Choroid plexus epithelial cell (primary cell): ENCODE measurements at places on chromosomes 12 and 14.

- DNase-seq: no peak
These were observed 64.9 kb downstream of the RIC8B start for GRCh38 chr12:106839333-106839732.

- DNase-seq: peak; percentile 89
These were observed 25.2 kb upstream of the TSPAN8 start for GRCh38 chr12:71183018-71183417.

DNA sequence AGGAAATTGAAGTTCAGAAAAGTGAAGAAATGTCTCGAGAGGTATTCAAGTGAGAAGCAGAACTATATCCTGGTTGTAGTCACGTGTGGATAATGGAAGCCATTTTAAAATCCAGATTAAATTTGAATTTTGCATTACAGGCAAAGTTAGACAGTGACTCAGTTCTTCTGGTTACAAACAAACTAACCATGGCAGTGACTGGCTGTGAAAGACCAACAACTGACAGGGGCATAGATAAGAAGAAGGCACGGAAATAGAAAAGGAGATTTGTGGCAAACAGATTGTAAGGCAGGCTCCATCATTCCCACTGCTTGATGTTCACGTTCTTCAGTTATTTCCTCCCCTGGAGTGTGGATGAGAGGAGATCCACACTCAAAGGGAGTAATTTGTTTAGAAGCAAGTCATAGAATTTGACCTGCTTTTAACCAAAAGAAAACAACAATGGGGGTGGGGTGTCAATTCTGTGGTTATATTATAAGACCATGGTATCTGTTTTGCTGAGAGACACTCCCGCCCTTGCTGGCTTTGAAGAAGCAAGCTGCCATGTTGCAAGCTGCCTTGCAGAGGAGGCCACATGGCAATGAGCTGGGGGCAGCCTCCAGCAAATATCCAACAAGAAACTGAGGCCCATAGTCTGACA, 795.3 kb downstream of the VRK1 start:
- DNase-seq: no peak

- DNase-seq: no peak
These were observed 6.7 kb downstream of the RAB15 start for GRCh38 chr14:64965356-64966000.

GRCh38 chr14:52307376-52307775, 6.7 kb upstream of the PTGER2 start:
- no peak for DNase-seq

DNA sequence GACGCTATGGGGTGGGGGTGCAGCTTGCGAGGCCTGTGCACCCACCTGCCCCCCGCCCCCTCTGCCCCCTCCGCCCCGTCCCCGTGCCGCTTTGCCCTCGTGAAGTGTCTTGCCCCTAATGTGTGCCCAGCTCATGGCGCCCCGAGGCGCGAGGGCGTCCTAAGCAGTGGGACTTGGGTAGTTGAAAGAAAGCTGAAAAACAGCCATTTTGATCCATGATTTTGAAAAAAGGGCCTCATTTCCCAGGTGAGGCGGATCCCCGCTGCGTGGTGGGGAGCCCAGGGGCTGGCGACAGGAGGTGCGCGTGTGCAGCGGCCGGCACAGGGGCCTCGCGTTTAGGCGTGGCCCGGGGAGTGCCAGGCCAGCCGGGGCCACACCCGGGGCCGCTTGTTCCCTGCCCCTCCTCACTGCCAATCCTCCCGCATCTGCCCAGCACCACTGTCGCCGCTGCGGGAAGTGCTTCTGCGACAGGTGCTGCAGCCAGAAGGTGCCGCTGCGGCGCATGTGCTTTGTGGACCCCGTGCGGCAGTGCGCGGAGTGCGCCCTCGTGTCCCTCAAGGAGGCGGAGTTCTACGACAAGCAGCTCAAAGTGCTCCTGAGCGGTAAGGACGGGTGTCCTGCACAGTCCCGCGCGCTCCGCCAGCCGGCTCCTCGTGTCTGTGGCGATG, 11.8 kb downstream of the ZFYVE21 start:
- no peak for DNase-seq

- peak; percentile 59 for DNase-seq
These were observed 174.4 kb downstream of the MON2 start for GRCh38 chr12:62640910-62641448.

GRCh38 chr14:96751505-96751904, 45.7 kb upstream of the VRK1 start:
- DNase-seq: no peak

- DNase-seq: no peak
These were observed 18.1 kb downstream of the CAMKK2 start for GRCh38 chr12:121278169-121279070.

- peak; percentile 23 for DNase-seq
These were observed 243.1 kb downstream of the BCAT1 start for GRCh38 chr12:24705741-24706358.

GRCh38 chr14:23321572-23322547, 603 bp downstream of the PABPN1 start:
- peak; percentile 68 for DNase-seq

GRCh38 chr14:98417001-98417400, 855.0 kb downstream of the BCL11B start:
- DNase-seq: no peak

DNA sequence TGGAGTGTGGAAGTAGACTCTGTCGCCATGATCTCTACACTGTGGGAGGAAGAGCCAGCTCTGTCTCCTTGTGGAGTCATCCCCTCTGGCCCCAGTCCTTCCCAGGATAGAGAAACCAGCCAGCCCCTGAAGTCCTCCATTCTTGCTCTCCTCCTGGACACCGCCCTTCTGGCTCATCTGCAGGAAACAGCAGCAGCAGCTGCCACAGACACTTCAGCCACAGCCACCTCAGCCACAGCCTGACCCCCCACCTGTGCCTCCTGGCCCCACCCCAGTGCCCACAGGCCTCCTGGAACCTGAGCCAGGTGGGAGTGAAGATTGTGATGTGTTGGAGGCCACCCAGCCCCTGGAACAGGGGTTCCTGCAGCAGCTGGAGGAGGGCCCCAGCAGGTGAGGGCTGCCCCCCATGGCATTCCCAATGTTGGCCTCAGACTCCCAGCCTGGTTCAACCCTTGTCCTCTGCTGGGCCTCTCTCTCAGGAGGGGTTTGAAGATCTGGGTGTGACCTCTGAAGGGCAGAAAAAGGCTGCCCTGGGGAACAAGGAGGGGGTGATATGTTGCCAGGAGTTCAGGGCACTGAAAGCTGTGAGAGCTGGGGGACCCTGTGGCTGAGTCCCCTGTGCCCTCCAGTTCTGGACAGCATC, 10.5 kb downstream of the PRPF40B start:
- DNase-seq: no peak

DNA sequence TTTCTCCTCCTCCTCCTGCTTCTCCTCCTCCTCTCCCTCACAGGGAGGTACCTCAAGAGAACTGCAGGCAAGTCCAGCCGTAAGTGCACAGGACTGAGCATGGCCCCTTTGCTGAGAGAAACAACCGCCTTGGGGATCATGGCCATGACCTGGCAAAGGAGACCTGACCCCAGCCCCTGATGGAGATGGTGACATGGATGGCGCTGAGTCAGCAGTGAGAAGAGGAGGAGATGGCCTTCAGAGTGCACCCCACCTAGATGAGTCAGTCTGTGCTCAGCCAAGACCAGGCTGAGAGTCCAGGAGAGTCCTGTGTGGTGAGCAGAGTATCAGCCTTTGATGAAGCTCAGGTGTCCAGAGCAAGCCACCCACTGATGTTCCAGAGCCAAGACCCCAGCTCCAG, 36.4 kb downstream of the MEG3 start:
- DNase-seq: peak; percentile 29

- no peak for DNase-seq
These were observed 15.4 kb downstream of the PXN start for GRCh38 chr12:120249875-120250795.

DNA sequence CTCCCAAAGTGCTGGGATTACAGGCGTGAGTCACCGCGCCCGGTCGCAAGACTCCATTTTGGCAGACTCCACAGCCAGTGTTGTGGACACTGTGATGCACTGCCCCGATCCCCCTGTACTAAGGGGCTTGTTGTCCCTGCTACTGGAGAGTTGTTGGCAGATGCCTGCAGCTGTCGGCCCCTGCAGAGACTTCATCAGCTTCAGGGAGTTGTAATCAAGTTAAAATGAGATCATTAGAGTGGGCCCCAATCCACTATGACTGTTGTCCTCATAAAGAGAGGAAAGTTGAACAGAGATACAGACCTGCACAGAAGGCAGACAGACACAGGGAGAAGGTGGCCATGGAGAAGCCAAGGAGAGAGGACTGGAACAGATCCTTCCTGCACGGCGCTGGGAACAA, 23.7 kb upstream of the TUBA1A start:
- no peak for DNase-seq

DNA sequence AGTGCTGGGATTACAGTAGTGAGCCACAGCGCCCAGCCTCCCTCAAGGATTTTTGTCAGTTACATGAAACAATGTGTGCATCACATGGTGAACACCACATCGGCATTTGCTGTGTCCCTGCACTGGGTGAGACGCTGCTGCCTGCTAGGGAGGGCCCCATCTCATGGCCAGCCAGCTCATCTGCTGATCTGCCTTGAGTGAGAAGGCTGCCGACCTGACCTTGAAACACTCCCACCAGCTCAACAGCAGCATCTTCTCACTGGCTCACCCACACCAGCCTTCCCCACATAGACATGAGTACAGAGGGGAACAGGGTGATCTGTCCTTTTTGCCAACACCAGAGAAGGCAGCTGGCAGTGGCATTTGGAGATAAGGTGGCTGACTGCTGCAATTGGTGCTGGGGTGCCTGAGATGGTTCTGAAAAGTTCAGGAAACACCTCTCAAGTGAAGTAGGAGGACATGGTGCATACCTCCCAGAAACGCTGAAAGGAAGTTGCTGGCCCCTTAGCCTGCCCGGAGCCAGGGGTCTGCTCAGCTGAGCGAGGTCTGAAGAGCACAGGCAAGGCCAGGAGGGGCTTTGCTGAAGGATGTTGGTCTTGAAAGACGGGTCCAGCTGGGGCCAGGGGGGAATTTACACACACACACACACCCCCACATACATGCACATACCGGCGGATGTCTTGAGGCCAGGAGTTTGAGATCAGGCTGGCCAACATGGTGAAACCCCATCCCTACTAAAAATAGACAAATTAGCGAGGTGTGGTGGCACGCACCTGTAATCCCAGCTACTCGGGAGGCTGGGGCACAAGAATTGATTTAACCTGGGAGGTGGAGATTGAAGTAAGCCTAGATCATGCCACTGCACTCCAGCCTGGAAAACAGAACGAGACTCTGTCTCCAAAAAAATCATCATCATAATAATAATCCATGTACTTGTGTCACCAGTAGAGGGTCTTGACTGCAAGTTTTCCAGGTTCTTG, 14.3 kb upstream of the PPP1R13B start:
- no peak for DNase-seq

DNA sequence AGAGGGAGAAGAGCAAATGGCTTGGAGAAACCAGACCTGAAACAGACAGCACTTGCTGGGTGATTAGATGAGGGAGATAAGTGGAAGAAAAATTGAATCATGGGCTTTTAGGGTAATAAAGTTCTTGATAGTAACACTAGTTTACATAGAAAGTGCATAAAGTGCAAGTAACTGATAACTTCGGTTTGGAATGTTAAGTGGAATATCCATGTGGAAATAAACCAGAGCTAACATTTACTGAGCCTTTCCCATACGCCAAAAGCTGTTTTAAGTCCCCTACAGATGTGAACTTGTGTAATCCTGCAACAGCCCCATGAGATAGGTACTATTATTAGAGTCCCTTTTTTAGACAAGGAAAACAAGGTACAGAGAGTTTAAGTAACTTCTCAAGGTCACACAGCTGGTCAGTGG, 77.1 kb upstream of the NUDT4 start:
- DNase-seq: no peak

- no peak for DNase-seq
These were observed 140.0 kb downstream of the DPF3 start for GRCh38 chr14:72753879-72754400.

- no peak for DNase-seq
These were observed 482.7 kb upstream of the RGS6 start for GRCh38 chr14:71449316-71450055.

- no peak for DNase-seq
These were observed 53.2 kb downstream of the DACT1 start for GRCh38 chr14:58690801-58691516.

- no peak for DNase-seq
These were observed 9.0 kb downstream of the HOXC12 start for GRCh38 chr12:53963434-53964314.

GRCh38 chr14:78598046-78598920, 428.1 kb downstream of the NRXN3 start:
- DNase-seq: peak; percentile 75

DNA sequence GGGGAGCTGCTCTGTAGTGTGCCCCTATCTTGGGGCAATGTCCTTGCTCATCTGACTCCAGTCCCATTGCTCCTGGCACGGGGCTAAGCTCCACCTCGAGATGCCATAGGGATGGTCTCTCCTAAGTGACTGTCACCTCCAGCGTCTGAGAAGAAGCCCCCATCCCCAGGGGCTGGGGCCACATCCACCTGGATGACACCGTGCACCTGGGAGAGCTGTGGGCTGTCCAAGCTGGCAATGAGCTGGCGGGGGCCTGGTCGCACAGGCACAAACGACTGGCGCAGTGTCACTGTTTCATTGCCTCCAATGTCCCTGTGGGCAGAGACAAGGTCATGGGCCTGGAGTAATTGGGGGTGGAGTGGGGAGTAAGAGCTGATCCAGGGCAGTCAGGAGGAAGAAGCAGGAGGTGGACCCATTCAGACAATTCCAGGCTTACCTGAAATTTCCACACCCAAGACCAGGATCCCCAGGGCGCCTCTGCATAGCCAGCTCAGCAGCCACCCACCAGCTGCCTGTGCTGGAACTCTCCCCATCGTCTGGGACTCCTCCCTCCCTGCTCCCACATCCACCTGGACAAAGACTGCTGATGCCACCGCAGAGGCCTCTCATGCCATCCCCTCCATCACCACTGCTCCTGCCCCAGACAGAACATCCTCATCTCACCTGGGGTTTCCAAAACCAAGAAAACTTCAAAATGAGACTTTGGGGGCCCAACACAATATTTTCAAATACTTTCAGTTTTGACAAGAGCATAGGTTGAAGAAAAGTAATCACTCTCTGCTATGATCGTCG, 7.0 kb upstream of the TINF2 start:
- DNase-seq: no peak

GRCh38 chr12:116266168-116266601, 11.3 kb downstream of the MED13L start:
- DNase-seq: peak; percentile 54

DNA sequence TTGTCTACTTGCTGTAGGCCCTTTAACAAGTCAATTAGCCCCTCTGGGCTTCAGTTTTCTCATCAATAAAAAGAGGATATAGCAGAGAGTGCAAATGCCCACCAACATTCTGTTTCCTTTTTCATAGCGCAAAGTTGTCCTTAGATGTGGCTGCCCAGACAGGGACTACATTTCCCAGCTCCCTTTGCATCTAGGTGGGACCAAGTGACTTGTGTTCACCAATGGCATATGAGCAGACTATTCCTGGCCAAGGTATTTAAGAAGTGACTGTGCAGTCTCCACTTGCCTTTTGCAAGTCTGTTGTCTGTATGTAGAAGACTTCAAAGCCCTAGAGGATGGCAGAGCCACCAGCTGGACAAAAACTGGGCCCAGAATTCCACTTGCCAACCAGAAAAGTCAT, 59.7 kb downstream of the DAO start:
- DNase-seq: peak; percentile 63
